ENCODE measurements at places on chromosomes 3 and 15.

DNA sequence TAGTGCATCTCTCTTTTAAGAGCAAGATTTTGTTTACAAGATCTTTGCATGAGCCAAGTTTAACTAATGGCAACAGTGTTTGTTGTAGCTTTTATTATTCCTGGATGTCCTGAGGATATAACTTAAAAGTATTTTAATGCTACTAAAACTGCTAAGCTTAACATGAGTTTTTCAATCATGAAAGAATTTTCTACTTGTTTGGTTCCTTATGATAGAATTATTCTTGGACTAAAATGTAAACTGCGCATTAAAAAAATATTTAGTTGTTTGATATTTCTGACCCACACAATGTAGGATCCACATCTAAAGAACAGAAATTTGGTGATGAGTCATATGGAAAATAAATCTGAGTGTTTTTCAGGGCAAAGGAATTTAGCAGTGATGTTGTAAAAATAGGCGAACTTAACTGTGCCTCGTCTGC, 70.8 kb downstream of the RAP2B start:
- DNase-seq, result no peak

- DNase-seq, result no peak
These were observed 72.7 kb upstream of the FNDC3B start for GRCh38 chr3:171966533-171967136.

GRCh38 chr3:96970211-96970610, 155.8 kb downstream of the EPHA6 start:
- DNase-seq, result no peak

DNA sequence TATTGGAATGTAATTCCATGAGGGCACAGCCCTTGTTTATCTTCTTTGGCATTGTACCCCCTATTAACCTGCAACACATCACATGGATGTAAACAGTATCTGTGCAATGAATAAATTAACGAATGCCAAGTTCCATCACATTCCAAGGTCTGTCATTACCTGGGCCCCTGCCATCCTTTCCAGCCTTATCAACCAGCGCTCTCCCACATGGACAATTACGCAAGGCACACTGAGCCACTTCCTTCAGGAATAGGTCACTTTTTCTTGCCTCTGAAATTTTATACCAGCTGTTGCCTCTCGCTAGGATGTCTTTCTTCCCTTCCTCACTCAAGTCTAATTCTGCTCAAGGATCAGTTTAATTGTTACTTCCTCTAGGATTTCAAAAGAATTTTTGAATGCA, 1051.8 kb upstream of the CFAP20DC start:
- DNase-seq, result no peak

GRCh38 chr3:49802719-49803464, at the start of gene INKA1:
INKA1 (plus strand) TSS chr3:49803261; CDS start chr3:49803393, 132 bp downstream.
- peak; percentile 92 for DNase-seq

- no peak for DNase-seq
These were observed 412.9 kb downstream of the WDR72 start for GRCh38 chr15:53346583-53346982.

GRCh38 chr3:103499132-103499900, 1064.5 kb downstream of the ZPLD1 start:
- DNase-seq, result no peak

DNA sequence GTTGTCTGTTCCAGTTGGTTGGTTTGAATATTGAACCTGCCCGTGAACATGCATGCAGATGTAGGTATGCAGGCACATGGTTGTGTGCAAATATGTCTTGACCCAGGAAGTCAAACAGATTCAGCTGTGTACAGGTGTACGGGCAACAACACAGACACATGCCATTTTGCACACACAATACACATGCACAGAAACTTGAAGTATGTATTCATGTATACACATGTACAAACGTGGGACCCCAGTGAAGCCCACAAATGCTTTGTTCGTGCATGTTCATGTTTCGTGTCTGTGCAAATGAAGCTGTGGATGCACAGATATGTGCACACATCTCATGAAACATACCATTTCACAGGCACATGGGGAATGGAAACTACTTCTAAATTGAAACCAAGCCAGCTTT, 30.7 kb downstream of the IDH3A start:
- DNase-seq, result no peak

DNA sequence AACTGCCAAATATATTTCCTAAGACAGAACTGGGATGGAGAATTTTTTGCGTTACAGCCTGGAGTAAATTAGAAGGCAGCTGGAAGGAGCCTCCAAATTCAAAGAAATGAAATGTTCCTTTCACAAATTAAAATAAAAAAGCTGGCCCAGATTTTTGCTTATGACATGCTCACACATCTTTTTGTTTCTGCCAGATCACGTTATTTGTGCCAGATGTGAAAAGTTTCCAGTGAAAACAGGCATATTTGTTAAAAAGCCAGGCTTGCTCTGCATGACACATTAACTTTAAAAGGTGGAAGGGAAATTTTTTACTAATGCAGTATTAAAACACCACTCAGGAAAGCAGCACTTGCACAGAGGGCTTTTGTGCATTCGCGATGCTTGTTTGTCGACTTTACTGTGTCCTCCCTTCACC, 23.3 kb upstream of the ACKR4 start:
- DNase-seq, result no peak

GRCh38 chr15:71304681-71305080, 189.4 kb downstream of the THSD4 start:
- no peak for DNase-seq

All from activated naive CD8-positive, alpha-beta T cell treated with anti-CD3 and anti-CD28 coated beads, Interleukin-2, amount 50 U/mL, for 24 hours (primary cell).